ENCODE measurements at places on chromosomes 12 and 14. TPM values are rescaled to one million over a fixed set of nuclear protein-coding genes. Genes with fewer than 3 reads are reported as not detected.

Gene KRT77
- not detected for total RNA-seq

Gene FKBP11
- total RNA-seq = 9.9 TPM

Gene SOS2
- 19.4 TPM for total RNA-seq

Gene KDM2B
- total RNA-seq = 24.0 TPM

Gene SDSL
- 3.3 TPM for total RNA-seq

Gene CD69
- 0.39 TPM for total RNA-seq

Gene KRT83
- total RNA-seq = not detected

Gene MANSC4
- not detected for total RNA-seq

Gene OTOGL
- 0.26 TPM for total RNA-seq

Gene ABCD2
- total RNA-seq = not detected

Gene RNASE3
- not detected for total RNA-seq

- DNase-seq = no peak
Observed at GRCh38 chr12:106113446-106113823, 25.3 kb downstream of the NUAK1 start.

DNA sequence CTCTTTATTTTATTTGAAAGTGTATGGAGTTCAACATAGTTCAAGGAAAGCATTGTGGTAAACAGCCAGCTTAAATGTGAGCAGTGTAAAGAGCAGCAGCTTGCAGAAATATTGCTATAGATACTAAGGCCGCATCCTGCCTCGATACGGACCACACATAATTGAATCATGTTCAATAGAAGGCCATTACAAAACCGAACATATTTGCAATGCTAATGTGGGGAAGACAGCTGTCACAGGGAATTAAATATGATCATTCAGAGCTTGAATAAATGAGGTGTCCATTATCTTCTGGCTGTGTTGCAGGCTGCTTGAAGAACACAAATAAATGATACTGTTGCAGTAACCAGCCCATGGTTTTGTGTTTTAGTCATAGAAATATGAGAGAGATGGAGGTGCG lies 173.2 kb downstream of the BRMS1L start:
- DNase-seq = no peak

DNA sequence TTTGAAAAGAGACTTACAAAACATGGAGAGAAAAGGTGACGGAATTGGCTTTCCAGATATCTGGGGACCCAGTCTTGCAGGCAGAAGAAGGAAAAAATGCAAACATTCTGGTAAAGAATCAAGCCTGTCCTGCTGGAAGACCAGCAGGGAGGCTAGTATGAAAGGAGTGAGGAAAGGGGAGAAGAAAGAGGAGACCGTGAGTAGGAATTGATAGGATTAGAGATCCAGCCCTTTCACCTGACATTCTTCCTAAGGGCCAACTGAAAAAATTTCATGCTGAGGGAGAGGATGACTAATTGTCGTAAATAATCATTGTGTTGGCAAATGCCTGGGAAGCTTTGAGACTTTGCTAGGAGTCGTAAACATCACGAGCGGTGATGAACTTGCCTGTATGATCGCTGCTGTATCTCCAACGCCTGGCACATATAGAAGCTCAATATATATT lies 12.1 kb downstream of the BHLHE41 start:
- no peak for DNase-seq

- no peak for DNase-seq
Observed at GRCh38 chr14:75425446-75425845, 2.4 kb upstream of the JDP2 start.

GRCh38 chr12:68451261-68452077 lies 119.3 kb upstream of the MDM1 start:
- DNase-seq = peak; percentile 2

DNA sequence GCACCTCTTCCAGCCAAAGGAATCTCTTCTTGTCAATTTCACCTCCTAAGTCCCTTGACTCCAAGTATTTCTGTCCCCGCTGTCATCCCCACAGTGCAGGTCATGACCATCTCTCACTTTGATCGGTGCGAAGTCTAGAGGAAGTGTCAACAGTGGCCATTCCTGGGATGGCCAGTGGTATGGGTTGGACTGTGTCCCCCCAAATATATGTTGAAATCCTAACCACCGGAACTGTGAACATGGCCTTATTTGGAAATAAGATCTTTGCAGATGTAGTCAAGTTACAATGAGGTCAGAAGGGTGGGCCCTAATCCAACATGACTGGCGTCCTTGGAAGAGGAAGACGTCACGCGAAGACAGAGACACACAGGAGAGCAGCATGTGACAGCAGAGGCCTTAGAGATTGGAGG lies 155.9 kb upstream of the PRMT8 start:
- DNase-seq = no peak

GRCh38 chr12:87599459-87599858 lies 429.7 kb downstream of the C12orf50 start:
- no peak for DNase-seq

GRCh38 chr14:40574780-40575179 lies 1031.9 kb upstream of the LRFN5 start:
- DNase-seq = no peak

GRCh38 chr12:16573398-16574077 lies 32.4 kb downstream of the LMO3 start:
- no peak for DNase-seq

DNA sequence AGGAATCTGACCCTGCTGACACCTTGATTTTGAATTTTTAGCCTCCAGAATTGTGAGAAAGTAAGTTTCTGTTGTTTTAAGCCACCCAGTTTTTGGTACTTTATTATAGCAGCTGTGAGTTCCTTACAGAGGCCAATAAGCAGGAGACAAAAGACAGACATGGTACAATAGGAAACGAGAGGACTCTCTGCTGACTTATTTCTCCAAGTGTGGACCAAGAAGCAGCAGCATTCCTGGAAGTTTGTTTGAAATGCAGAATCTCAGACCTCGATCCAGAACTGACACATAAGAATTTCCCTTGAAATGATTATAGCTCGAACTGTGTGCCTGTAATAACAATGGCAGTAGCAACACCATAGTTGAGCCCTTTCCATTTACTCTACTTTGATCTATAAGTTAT lies 31.9 kb upstream of the LUM start:
- no peak for DNase-seq

DNA sequence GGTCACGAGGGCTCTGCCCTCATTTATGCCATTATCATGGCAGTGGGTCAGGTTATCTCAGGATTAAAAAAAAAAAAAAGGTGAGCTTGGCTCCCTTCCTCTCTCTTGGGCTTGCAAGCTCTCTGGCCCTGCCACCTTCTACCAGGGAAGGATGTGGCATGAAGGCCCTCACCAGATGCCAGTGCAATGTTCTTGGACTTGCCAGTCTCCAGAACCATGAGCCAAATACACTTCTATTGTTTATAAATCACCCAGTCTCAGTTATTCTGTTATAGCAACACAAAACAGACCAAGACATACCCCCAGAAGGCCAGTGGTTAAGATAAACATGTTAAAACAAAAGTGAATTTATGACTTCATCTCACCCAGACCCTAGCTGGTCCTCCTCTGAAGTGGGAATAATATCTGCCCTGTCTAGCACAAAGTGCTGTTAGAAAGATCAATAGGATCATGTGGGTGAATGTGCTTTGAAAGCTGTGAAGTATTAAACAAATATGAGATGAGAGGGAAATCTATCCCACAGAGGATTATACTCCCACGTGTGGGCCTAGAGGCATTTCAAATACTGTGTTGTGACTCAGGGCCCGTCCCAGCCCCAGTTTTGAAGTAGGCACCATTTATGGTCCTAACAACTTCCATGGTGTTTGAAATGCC lies 88.6 kb downstream of the NINJ2 start:
- no peak for DNase-seq

DNA sequence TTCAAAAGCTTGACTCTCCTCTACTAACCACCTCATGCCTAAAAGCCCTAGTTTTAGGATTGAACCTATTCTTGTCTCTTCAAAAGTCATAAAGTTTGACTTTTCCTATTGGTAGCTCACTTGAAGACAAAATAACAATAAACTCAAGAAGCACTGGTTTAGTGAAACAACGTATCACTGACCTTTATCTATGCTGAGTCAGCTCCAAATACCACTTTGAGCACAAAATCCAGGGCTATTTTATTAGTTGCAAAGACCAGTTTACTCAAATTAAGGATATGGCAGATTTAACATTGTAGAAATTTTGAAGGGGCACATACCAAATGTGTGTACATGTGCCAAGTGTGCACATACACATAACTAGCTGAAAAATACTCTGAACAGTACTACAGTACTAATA lies 45.0 kb downstream of the PIK3C2G start:
- no peak for DNase-seq

DNA sequence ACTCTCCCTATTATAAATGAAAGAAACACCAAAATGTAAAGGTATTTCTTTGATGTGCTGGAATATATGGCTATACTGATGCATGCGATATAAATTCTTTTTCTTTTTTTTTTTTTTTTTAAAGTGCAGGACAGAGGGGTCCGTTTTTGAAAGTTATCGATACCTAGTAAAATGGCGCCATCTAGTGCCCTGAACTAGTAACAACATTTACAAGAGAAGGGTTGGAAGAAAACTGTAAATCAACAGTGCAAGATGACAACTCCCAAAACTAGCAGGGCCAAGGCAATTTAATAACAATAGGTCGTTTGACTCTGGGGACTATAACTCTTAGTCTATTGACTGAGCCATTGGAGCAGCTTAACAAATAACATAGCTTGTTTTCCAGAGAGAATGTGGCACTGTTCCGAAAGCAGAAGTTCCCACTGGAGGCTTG lies 137.7 kb downstream of the SPTSSA start:
- DNase-seq = peak; percentile 14

DNA sequence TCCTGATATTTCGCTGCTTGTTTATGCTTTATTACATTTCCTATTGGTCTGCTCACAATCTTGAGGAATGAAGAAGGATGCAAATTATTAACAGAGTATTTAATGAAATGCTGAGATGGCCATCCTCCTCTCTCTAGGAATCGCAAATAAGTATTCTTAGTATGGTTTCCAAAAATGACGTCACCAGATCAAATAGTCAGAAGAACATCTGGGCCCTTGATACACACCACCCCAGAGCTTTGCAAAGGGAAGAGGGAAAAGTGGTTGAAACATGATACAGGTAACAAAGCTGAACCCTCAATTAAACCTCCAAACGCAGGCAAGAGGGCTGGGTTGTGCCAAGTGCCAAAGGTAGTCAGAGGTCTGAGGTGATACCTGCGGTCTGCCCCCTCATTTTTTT lies 107.3 kb downstream of the BCL11B start:
- DNase-seq = no peak

GRCh38 chr14:104657563-104658324 lies 31.7 kb upstream of the INF2 start:
- no peak for DNase-seq

GRCh38 chr14:81535396-81536164 lies 1.9 kb upstream of the SEL1L start:
- no peak for DNase-seq

GRCh38 chr12:50186681-50187080 lies 19.5 kb upstream of the CERS5 start:
- DNase-seq = no peak

Data from dermis microvascular lymphatic vessel endothelial cell (primary cell).